ENCODE measurements at places on chromosomes 3 and 15.

DNA sequence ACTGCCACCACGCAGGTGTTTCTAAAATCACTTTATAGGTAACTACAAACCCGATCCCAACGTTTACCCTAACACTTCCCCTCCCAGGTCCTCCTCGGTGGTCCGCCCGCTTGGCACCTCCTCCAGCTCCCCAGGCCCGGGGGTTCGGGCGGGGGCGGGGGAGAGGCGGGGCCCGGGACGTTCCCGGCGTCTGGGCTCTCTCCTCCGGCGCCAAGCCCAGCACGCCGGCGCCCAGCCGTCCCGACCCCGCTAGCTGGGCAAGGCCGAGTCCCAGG is 562 bp downstream of the CGGBP1 start:
- DNase-seq, result no peak

DNA sequence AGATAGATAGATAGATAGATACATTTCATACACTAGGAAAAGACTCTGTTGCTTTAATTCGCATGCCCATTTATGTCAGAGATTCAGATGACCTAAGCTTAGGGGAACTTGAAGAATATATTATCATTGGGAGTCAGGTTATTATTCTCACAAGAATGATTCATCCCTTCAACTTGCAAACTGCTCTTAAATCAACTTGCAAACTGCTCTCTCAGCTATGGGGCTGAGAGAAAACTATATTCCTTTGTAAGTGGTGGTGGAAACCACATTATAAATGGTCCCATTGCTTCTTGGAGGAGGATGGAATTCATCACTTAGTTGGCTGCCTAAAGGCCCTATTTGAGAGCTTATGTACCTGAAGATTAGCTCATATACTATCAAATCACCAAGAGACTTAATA is 160.9 kb upstream of the STAC start:
- no peak for DNase-seq

- DNase-seq, result no peak
These were observed 51.8 kb upstream of the DGKG start for GRCh38 chr3:186413615-186414415.

DNA sequence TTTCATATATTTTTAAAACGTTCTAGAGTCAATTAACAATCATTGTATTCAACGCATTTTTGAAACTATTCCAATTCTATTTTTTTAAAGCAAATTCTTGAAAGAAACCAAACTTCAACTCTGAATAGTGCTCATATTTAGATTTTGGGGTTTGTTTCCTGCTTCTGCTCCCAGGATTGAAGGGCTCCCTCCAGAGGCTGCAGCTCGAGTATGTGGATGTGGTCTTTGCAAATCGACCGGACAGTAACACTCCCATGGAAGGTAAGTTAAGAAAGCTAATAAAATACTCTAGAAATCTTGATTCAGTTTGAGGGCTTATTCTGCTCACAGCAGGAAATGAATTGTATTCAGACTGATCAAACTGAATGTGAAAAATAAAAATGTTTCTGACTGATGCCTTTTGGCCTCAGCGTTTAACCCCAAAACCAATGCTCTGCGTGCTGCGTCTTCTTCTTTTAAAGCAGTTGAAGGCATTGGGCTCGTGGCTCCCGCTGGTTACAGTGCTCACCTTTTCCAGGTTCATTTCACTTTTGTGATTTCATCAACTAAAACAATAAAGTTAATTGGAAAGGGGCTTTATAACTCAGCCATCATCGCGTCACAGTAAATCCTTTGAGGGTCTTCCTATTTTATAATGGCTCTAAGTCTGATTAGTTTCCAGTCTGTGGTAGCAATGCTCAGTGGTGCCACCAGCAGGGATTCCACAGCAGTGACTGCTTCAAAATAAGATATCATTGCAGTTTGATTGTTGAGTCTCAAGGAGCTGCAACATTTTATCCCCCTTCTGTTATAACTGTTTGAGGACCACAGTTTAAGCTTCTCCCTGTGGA is 80.1 kb downstream of the SSR3 start:
- DNase-seq, result no peak

- DNase-seq, result no peak
These were observed 84.2 kb upstream of the SLC4A7 start for GRCh38 chr3:27568393-27568792.

GRCh38 chr3:112773864-112774263 is 72.8 kb downstream of the CD200R1L start:
- no peak for DNase-seq

GRCh38 chr15:78049691-78050440 is 27.6 kb downstream of the TBC1D2B start:
- DNase-seq, result no peak

- DNase-seq, result no peak
These were observed 216.5 kb downstream of the ZNF385D start for GRCh38 chr3:21534462-21534861.

DNA sequence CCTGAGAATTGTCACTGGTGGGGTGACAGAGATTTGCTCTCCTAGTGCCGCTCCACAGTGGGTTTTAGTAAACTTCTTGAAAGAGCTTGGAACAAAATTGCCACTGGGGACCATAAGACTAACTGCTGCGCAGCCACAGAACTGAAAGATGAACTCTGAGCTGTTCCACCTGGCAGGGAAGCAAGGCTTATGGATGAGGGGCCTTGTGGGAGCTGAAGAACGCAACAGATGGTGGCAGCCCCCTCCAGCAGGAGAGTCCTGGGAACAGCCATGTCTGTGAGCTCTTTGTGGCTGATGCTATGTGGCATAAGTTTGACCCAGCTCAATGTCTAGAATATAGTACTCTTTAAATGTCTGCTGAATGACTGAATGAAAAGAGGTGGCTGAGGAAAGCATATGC is 66.8 kb upstream of the C2CD4B start:
- DNase-seq, result no peak

GRCh38 chr15:87680208-87680607 is 576.3 kb downstream of the NTRK3 start:
- no peak for DNase-seq

DNA sequence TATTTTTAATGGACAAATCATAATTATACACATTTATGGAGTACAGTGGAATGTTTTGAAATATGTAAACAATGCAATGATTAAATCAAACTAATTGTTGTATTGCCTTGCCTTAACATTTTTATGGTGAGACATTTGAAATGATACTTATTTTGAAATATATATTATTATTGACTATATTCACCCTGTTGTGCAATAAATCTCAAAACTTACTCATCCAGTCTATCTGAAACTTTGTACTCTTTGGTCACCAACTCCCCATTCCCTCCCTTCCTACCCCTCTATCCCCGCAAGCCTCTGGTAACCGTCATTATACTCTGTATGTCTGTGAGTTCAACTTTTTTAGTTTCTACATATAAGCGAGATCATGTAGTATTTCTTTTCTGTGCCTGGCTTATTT is 74.7 kb upstream of the GOLGA6B start:
- no peak for DNase-seq

- no peak for DNase-seq
These were observed 56.1 kb upstream of the PLXNA1 start for GRCh38 chr3:126926684-126927400.

- DNase-seq, result no peak
These were observed 43.1 kb downstream of the THRB start for GRCh38 chr3:24451461-24452099.

- no peak for DNase-seq
These were observed 204.8 kb upstream of the IGF1R start for GRCh38 chr15:98443526-98443925.

DNA sequence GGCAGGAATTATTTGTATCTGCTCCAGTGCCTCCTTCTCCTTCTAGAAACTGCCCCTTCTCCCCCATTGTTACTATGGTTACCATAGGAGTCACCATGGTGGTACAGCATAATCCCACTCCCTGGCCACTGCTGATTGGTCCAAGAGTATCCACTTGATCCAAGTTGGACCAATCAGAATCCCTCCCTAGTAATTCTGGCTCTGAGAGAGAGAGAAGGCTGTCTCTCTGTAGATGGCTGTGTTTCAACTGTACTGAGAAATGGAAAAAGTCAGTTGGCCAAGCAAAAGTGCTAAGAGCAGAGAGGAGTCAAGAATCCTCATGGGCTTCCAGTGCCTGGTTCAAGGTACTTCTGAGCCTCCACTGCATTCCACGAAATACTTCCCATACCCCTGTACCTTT is 120.6 kb upstream of the SPATA12 start:
- DNase-seq, result no peak

- no peak for DNase-seq
These were observed 6.1 kb downstream of the CYP1A2 start for GRCh38 chr15:74754593-74755215.

DNA sequence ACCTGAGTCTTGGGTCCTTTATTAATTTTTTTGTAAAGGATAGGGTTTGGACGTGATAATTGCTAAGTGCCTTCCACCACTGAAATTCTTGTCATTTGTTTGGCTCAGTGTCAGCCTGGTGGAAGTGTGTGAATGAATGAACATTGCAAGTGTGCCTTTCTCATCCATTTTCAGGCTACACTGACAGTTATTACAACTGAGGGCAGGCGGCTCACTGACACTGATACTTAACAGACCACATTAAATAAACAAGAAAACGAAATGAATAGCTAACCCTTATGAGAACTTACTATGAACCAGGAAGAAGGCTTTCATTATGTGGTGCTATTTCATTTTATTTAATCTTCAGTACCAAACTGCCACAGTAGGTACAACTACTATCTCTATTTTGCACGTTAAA is 188.8 kb upstream of the CRBN start:
- DNase-seq, result no peak

GRCh38 chr15:69755551-69756310 is 303.1 kb downstream of the RPLP1 start:
- DNase-seq, result peak; percentile 36

Data from stimulated activated CD8-positive, alpha-beta memory T cell treated with anti-CD3 and anti-CD28 coated beads, Interleukin-7, amount 100 ng/mL, for 1 hour (primary cell).